ENCODE measurements at places on chromosomes 6 and 20. TPM values are rescaled to one million over a fixed set of nuclear protein-coding genes. Genes with fewer than 3 reads are reported as not detected.

Gene KIAA1755
- 0.30 TPM for total RNA-seq

Gene FAM209B
- total RNA-seq: not detected

Gene TUBB2B
- total RNA-seq: 104 TPM

Gene PNISR
- 43.5 TPM for total RNA-seq

Gene ULBP1
- total RNA-seq: 1.6 TPM

Gene COL19A1
- 0.06 TPM for total RNA-seq

Gene PLEKHG1
- total RNA-seq: 2.8 TPM

Gene METTL24
- not detected for total RNA-seq

Gene FAM217B
- 4.9 TPM for total RNA-seq

Gene KCNK16
- total RNA-seq: not detected

Gene ADGB
- total RNA-seq: not detected

Gene AVP
- total RNA-seq: not detected

Gene CTCFL
- 0.06 TPM for total RNA-seq

Gene DEFB118
- total RNA-seq: not detected

Gene C6orf15
- not detected for total RNA-seq

Gene DNAH8
- total RNA-seq: not detected

Gene EBF4
- 0.40 TPM for total RNA-seq

- DNase-seq: no peak
Measured at GRCh38 chr6:13091192-13091591, 237.1 kb downstream of the TBC1D7 start.

- DNase-seq: no peak
Measured at GRCh38 chr20:33740189-33740588, 8.4 kb downstream of the ZNF341 start.

- peak; percentile 99 for DNase-seq
Measured at GRCh38 chr6:31814677-31815024, 432 bp downstream of the HSPA1L start.

GRCh38 chr6:599576-600448 lies 57.1 kb downstream of the HUS1B start:
- DNase-seq: no peak

- peak; percentile 7 for DNase-seq
Measured at GRCh38 chr20:31440012-31440659, at the start of gene DEFB123. TSS of gene DEFB123 (plus strand) at chr20:31440632. CDS start at chr20:31440699, 67 bp downstream.

- DNase-seq: peak; percentile 93
Measured at GRCh38 chr6:113995634-113996033, 24.7 kb upstream of the HDAC2 start.

GRCh38 chr6:125499535-125499934 lies 197.8 kb upstream of the HDDC2 start:
- no peak for DNase-seq

GRCh38 chr6:121438869-121439268 lies 3.4 kb downstream of the GJA1 start:
- no peak for DNase-seq

DNA sequence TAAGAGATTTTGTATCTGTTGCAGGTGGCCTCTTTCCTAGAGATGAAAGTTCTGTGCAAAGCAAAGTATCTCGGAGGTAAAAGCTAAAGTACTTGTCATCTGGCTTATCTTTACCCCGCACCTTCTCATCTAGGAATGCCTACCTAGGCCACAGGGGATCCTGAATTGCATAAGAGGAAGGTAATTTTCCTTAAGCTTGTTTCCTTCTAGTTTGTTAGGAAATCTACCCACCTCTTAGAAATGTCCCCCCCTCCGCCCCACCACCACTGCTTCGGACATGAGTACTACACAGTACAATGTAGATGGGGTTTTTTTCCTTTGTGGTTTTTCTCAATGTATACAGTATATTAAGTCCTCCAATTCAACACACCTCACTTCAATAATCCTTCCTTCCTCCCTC lies 21.5 kb downstream of the FOXC1 start:
- no peak for DNase-seq

GRCh38 chr20:50536333-50536732 lies 26.1 kb downstream of the PTPN1 start:
- DNase-seq: no peak

DNA sequence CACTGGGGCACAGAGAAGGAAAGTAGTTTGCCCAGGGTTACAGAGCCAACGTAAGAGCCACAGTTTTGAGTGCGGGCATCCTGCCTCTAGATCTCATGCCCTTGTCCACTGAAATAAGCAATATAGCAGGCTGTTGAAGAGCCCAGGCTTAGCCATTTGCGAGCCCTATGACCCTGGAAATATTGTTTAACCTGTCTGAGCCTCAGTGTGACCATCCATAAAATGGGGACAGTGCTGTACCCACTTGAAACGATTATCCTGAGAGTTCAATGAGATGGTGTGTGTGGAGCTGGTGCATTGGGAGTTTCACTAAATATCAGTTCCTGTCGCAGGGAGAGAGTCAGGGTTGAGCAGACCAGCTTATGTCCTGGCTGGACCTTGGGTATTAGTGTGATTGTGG lies 173.1 kb upstream of the KCNG1 start:
- DNase-seq: no peak

DNA sequence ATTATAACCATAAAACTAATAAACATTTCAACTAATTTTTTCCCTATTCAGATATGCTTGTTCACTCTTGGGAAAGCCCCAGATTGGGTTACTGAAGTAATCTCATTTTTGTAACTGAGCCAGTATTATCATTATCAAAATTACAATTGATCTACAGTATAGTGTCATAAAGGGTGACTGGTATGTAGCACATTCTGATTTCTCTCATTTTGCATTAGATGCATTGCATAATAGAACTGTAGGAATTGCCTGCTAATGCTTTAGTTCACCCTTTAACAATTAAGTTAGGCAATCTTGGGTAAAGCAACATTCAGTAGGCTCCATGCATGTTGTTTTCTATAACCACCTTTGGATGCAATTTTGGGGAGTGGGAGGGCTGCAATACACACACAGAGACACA lies 150.8 kb upstream of the FLRT3 start:
- no peak for DNase-seq

DNA sequence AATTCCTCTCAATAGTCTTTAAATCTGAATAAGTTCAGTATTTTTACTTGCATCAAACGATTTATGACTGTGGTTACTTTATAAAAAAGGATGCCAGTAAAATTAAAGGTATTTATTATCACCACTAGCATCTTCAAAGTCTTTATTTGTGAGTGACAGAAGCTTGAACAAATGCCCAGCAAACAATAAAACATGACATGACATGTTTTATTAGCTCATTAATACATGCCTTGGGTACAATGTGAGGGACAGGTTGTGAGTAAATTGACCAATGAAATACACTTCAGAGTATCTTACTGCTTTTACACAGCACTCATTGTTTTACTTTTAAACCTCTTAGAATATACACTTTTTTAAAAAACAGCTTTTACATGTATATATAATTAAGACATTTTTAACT lies 113.4 kb upstream of the BEND3 start:
- no peak for DNase-seq

DNA sequence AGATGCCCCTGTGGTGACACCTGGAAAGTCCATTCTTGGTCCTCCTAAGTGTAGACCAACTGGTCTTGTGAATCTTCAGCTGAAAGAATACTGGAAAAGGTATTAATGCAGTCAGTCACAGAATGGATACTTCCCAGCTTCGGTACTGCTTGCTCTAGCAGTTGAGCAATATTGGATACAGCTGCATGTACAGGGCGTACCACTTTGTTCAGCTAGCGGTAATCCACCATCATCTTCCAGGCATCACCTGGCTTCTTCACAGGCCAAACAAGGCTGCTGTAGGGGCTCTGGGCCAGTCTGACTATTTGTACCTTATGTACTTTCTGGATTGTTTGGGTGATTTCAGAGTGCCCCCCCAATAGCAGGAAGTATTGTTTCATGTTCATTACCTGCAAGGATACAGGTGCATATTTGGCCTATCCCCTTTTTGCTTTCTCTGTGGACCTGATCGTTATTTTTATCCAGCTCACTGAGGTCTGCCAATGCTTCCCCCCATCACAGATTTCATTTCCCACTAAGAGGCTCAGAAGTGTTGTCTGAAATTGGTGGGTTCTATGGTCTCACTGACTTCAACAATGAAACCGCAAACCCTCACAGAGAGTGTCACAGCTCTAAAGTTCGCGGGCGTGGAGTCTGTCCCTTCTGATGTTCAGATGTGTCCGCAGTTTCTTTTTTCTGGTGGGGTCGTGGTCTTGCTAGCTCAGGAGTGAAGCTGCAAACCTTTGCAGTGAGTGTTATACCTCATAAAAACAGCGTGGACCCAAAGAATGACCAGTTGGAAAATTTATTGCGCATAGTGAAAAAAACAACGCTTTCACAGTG lies 52.2 kb downstream of the TRIM27 start:
- no peak for DNase-seq

GRCh38 chr20:11000416-11000815 lies 326.6 kb upstream of the JAG1 start:
- DNase-seq: no peak

GRCh38 chr6:160678744-160679401 lies 14.8 kb upstream of the LPA start:
- no peak for DNase-seq

DNA sequence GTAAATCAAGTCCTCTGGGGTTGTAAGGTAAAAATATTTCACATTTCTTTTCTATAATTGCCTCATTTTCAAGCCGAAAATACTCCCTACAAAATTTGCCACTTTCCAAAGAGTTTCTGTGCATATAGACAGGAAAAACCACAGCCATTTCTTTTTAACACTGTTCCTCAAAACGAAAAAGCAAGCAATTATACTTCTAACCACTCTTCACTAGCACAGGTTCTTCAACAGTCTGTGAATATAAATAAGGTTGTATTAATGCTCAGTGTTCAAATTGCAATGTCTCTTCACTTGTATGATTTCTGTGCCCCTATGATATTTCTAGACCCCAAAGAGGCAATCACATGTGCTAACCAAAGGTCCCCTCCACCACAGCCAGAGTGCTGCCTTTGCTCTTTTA lies 206.0 kb downstream of the SIM1 start:
- no peak for DNase-seq

DNA sequence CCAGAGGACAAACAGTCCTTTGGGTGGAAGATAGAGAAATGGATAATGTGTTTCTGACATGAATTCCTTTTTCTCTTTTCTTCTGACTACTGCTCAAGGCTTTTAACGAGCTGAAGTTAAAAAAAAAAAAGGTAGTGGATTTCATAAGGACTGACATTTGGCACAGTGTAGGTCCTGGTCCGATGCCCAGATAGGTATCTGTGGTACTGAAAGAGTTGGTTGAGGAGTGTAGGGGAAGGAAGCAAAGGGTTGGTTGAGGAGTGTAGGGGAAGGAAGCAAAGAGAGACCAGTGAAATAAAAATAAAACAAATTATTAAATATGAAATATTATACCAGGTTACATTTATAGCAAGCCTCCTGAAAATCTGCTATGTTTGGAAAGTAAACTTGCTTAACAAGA lies 11.8 kb downstream of the UTRN start:
- DNase-seq: no peak

GRCh38 chr6:82693094-82693493 lies 329.5 kb downstream of the TPBG start:
- DNase-seq: no peak

- DNase-seq: no peak
Measured at GRCh38 chr6:44487002-44487401, 99.5 kb downstream of the CDC5L start.

DNA sequence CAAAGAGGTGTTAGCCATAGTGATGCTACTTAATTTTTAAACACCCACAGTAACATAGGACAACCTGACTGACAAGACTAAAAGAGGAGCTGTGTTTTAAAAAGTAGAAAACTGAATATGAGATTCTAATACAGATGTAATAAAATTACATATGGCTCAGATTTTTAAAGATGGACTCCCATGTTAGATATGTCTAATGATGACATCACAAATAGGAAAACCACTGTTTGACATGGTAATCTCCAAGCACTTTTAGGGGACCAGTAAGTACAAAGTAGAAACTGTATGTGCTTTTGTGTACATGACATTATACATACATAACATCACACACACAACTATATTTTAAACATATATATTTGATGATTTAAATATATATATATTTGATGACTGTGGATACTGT lies 16.8 kb downstream of the GCLC start:
- DNase-seq: no peak

DNA sequence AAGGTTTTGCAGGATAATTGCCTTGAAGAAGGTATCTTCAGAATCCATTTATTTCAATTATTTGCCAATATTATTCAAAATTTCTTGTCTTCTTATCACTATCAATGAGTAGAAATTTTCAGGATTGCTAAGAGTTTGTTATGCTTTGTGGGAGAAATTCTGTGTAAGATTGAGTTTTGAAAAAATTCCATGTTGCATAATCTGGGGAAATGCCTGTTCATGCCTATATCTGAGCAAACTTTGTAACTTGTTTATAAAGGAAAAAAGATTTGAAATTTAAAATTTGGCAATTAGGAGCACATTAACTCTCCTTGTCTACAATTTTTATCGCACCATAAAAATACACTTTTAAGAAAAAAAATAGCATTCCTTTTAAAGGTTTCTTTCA lies 39.8 kb upstream of the EDN1 start:
- DNase-seq: no peak

GRCh38 chr6:11675601-11676000 lies 103.0 kb downstream of the ADTRP start:
- DNase-seq: peak; percentile 42

GRCh38 chr6:160933256-160933655 lies 58.3 kb upstream of the MAP3K4 start:
- DNase-seq: no peak

DNA sequence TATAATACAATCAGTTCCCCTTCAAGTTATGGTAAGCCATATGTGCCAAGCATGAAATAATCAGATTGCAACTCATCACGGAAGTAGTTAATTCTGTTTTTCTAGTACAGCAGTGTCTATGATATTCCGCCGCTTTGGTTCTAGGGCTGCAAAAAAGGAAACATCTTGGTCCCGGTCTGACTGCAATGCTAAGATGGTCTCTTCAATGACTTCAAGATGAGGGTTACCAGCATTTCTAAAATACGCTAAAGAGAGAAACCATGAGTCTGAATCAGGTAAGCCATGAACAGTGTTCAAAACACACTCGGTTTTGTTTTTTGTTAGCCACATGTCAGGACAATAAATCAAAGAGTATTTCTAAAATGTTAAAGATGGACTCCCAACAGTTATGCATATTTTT lies 3.2 kb upstream of the ANKRD60 start:
- DNase-seq: no peak

DNA sequence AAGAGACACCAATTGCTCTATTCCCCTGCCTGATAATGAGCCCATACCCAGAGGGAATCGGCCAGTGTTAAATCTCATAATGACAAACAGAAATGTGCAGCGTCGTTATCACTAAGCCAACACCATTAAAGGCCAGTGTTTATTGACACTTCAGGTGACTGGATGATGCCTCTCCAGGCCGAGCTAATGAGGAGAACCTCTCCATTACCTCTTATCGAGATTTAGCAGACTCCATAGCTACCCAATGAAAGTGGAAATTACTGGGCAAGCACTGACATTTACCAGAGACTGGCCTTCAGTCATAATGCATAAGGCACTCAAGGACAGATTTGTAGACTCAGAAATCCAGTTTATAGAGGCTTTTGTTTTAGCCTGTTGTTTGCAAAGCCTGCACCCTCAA lies 669.5 kb downstream of the MAFB start:
- no peak for DNase-seq

- DNase-seq: no peak
Measured at GRCh38 chr6:47075168-47075567, 33.0 kb upstream of the ADGRF1 start.

- DNase-seq: no peak
Measured at GRCh38 chr6:139542351-139542750, 167.9 kb upstream of the CITED2 start.

GRCh38 chr6:20415712-20416454 lies 14.2 kb downstream of the E2F3 start:
- no peak for DNase-seq

- no peak for DNase-seq
Measured at GRCh38 chr6:33758815-33759216, 12.1 kb upstream of the IP6K3 start.

GRCh38 chr6:161673026-161673425 lies 399.2 kb upstream of the AGPAT4 start:
- DNase-seq: no peak
